Stimulated activated naive CD8-positive, alpha-beta T cell treated with anti-CD3 and anti-CD28 coated beads, Interleukin-15, Interleukin-2, amounts not matched to agents 100 U/mL and 50 U/mL, for 24 hours (primary cell): ENCODE measurements at places on chromosomes 1 and 21.

DNA sequence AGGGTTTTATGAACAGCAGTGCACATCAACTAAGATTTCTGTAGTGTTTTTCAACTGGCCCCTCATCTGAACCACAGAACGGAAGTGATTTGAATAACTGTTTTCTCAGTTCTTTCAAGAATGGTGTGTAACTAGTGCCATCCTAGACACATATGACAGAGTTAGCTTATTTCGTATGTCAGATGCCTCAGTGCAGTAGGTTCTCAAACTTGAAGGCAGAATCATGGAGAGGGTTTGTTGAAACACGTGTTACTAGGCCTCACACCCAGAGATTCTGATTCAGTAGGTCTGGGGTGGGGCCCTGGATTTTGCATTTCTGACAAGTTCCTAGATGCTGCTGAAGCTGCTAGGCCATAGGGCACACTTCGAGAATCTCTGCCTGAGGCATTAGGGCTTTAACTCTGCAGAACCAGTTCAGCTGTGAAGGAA is 49.0 kb downstream of the SCCPDH start:
- no peak for DNase-seq

DNA sequence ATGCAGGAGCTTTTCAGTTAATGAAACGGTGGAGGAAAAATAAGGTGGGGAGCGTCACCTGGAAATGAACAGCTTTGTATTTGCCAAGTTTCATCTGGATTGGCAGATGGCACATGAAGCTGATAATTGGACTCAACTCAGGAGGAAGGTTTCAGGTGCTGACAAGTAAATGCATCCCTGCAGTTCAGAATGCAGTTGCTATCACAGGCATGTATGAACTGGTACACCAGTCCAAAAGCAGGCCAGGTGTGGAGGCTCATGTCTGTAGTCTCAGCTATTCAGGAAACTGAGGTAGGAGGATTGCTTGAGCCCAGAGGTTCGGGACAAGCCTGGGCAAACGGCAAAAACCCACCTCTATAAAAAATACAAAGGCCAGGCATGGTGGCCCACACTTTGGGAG is 15.5 kb downstream of the DEGS1 start:
- DNase-seq: no peak

- no peak for DNase-seq
Measured at GRCh38 chr1:61156576-61157467, 74.5 kb downstream of the NFIA start.

- DNase-seq: no peak
Measured at GRCh38 chr1:177801790-177802189, 168.1 kb downstream of the SEC16B start.

DNA sequence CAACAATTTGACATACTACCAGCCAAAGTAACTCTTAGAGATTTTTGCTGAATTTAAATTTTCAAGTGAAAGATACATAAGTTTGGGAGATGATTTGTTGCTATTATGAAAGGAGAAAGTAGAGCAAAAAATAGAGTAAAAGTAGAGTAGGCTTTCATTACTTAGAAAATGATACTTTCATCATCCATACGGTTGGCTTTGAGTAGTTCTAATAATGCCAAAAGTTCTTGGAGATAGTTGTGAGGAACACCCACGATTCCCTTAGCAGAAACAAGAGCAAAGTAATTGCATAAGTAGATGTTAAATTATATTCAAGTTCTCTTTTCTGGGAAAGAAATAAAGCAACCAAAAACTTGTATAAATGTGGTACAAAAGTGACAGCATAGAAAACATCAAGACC is 95.0 kb upstream of the VAV3 start:
- no peak for DNase-seq

- no peak for DNase-seq
Measured at GRCh38 chr1:11770011-11770410, 8.0 kb downstream of the C1orf167 start.

- DNase-seq: no peak
Measured at GRCh38 chr1:223227031-223227430, 84.0 kb upstream of the TLR5 start.

- no peak for DNase-seq
Measured at GRCh38 chr1:73401666-73402065, 796.3 kb downstream of the LRRIQ3 start.

- no peak for DNase-seq
Measured at GRCh38 chr21:36753556-36753955, 54.6 kb downstream of the SIM2 start.

- DNase-seq: peak; percentile 47
Measured at GRCh38 chr21:29372063-29372802, 73.5 kb downstream of the BACH1 start.

DNA sequence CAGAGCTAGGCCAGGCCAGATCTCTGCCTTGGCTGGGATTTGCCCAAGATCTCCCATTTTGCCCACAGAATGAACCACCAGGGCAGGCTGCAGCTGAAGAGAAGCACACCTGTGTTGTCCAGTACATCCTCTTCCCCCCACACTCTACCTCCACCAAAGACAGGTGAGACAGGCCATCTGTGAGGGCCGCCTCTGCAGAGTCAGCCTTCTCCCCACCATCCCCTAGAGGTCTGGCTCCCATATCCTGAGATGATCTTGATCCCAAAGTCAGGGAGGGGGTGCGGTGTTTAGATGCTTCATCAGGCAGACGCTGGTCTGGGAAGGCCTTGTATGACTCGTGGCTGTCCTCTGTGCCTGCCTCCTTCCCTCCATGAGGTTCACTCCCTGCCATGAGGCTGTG is 28.7 kb downstream of the HYI start:
- DNase-seq: no peak

GRCh38 chr1:53446051-53446450 is 13.1 kb upstream of the DMRTB1 start:
- DNase-seq: no peak

DNA sequence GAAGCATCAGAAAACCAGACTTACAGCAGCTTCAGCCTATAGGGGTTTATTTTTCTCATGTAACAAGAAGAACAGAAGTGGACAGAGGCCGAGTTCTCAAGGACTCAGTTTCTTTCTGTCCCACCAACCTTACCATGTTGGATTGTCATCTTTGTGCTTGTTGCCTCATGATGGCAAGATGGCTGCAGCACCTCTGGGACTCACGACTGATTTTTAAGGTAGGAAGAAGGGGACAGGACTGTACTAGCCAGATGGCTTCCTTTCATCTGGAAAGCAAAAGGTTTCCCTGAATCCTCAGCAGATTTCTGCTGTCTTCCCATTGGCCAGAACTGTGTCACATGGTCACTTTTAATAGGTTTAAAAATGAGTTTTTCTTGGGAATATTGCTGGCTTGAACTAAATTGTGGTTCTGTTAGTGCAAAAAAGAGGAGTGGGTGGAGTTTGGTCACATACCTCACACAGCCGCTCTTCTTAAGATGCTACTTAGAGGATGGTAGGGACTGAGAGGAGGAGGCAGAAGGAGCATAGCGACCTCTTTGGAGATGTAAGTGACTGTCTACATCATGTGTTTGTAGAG is 48.1 kb upstream of the ENAH start:
- DNase-seq: no peak

GRCh38 chr1:210143465-210144062 is 89.0 kb upstream of the SERTAD4 start:
- DNase-seq: peak; percentile 72

DNA sequence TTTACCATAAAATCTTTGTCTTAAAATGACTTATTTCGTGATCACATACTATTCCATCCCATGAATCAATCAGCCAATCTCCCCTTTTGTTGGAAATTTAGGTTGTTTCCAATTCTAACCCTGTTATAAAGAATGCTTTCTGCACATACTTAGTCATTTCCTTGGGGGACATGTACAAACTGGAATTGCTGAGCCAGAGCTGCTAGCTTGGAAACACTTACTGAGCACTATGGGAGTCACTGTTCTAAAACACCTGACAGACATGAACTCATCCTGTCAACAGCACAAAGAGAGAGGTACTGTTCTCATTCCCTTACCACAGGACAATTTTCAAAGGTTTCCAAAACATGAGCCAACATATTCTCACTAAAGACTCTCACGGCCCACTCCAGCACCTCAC is 32.1 kb downstream of the AK2 start:
- DNase-seq: no peak

DNA sequence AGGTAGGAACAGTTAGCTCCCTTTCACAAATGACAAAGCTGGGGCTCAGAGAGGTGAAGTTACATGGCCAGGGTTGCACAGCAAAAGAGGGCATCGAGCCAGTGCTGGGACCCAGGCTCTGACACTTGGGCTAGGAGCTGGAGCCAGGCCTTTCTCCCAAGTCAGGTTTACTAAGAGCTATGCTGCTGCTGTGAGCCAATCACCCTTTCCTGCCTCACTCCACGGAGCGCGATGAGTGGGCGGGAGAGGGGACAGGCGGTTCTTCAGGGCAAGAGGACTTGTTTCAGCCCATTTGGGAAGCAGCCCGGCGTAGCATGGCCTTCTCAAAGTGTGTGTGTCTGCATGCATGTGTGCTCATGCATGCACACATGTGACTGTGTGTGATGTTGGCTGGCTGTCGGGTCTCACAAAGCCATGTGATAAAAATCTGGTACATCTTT is 10.6 kb downstream of the ID3 start:
- DNase-seq: no peak

DNA sequence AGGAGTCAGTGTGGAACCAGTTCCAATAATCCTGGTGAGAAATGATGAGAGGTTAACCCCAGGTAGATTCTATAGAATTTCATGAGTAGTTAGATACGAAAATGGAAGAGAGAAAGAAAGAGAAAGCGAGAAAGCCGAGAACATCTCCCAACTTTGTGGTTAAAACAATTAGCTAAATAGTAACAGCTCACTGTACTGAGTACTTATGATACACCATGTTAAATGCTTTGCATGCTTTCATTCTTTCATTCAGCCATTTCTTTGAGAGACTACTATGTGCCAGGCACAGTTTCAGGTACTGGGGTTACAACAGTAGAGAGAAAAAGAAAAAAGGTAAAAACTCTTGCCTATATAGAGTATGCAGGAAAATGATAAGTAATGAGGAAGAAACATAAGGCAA is 109.7 kb upstream of the SYT6 start:
- no peak for DNase-seq

DNA sequence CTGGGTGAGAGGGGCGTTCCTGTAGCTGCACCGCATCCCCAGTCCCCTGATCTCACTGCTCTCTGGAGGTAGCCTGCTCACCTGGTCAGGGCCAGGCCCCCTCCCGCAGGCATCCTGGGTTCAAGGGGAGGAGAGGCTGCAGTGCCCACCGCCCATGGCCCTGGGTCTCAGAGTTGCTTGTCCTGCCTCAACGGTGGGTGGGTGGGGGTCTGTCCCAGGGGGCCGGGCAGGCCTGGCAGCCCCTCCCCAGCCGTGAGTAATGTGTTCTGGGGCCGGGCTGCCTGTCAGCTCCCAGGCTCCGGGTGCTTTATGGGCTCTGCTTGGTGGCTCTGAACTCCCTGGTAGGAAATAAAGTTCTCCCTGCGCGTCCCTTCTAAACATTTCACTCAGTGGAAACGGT is 126.9 kb downstream of the CASZ1 start:
- DNase-seq: no peak

GRCh38 chr1:9204156-9204720 is 30.3 kb upstream of the H6PD start:
- DNase-seq: no peak

DNA sequence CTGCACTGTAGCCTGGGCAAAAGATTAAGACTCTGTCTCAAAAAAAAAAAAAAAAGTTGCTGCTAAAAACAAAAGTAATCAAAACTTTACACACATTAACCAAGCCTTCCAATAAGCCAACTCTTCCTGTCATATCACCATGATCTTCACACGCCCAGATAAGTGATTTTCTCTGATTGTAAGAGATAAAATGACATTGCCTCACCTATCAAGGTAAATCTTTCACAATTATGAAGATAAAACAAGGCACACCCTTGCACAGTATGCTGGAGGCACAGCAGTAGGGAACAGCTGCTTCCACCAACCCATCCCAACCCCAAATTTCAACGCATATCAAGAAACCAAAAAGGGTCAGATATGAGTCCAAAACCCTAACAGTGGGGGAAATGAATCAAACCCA is 8.8 kb upstream of the TIAM1 start:
- no peak for DNase-seq

DNA sequence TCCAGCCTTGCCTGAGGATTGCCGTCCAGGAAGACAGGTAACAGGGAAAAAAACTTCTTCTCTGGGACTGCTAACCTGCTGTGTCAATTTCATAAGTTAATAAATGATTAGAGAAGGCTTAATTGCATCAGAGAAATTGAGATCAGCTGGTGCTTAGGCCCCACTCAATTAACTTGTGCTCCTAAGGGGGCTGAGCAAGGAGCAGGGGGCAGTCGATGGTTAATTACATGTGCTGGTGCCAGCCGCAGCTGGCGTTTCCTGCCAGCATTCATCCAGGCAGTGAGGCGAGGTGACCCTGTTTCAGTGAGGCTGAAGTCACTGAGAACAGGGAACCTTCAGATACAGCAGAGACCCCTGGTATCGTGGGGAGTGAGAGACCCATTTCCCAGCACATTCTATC is 60.0 kb downstream of the FAM163A start:
- no peak for DNase-seq

- DNase-seq: no peak
Measured at GRCh38 chr1:205783904-205784303, 8.6 kb upstream of the RAB29 start.

DNA sequence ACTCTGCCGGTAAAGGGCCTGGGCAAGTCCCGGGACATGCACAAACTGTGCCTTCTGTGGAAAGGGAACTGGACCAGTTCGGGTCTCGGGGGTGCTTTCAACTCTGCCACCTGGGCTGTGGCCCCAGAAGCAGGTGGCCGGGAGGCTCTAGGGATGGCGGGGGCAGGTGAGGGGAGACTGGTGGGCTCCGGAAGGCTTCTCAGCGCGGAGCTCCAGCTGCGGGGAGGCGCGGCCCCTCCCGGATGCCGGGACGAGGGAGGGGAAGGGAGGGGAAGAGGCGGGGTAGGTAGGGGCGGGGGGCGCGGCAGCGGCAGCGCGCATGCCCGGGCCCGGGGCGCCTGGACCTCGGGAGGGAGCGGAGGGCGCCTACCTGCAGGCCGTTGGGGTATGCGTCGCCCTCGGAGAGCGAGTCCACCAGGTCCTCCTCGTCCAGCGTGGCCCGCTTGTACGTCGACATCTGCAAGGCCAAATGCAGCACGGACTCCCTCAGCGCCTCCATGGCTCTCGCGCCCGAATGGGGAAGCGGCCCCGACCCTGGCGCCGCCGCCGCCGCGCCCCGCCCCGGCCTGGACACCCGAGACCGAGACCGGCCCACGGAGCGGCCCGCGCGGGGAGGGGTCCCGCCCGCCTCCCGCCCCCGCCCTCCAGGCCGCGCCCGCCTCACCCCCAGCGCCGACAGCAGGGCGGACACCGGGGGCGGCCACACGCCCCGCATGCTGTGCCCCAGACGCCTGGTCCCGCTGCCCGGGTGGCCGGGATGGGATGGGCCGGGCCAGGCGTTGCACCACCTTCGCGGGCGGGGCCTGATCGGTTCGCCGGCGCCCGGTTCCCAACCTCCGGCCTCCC is at the start of gene ECE1:
ECE1 (minus strand) TSS at position 764 of the 846 bp plus-strand sequence; CDS start at position 715, 49 bp downstream.
- peak; percentile 59 for DNase-seq
